ENCODE measurements at places on chromosomes 3 and 15.

DNA sequence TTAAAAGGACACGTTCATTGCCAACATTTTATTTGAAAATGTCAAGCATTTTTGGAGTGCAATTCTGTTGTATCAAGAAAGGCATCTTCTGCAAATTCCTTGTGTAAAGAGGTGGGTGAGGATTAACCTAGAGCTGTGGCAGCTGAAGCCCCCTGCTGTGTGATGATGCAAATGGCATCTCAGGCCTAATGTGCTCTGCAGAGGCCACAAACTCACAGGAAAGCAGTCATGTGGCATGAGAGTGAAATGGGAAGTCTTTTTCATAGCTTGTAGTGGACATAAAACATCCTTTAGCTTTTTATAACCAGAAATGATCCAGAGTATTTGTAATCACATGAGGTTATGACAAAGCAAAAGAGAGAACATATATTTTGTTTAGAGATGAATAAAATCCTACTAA, 6.4 kb downstream of the CADM2 start:
- no peak for DNase-seq

DNA sequence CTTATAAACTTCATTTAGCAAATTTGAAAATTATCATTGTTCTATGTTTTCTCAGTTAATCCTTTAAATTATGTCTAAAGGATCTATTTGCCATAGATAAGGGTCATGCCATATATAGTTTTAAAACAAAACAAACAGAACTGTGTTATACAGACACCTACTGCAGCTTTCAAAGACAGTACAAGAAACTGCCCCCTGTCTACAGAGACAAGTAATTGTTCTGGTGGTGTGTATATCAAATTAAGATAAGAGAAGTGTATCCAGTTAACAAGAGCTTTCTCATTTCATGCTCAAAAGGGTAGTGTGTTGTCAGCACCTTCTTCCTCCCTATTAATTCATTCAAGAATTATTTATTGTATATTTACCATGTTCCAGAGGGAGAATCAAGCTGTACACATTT, 201.2 kb downstream of the FMN1 start:
- no peak for DNase-seq

GRCh38 chr15:72155635-72156616, 37.7 kb downstream of the SENP8 start:
- peak; percentile 47 for DNase-seq

DNA sequence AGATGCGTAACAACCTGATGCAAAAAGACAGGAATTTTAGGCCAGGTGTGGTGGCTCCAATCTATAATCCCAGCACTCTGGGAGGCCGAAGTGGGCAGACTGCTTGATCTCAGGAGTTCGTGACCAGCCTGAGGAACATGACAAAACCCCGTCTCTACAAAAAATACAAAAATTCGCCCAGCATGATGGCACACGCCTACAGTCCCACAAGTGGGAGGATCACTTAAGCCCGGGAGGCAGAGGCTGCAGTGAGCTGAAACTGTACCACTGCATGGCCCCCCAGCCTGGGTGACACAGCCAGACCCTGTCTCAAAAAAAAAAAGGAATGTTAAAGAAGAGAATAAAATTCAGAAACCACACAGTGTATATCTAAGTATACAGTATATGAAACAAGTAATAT, 40.7 kb downstream of the PTPN9 start:
- DNase-seq, result no peak

GRCh38 chr15:27133249-27133648, 162.3 kb downstream of the GABRG3 start:
- no peak for DNase-seq

DNA sequence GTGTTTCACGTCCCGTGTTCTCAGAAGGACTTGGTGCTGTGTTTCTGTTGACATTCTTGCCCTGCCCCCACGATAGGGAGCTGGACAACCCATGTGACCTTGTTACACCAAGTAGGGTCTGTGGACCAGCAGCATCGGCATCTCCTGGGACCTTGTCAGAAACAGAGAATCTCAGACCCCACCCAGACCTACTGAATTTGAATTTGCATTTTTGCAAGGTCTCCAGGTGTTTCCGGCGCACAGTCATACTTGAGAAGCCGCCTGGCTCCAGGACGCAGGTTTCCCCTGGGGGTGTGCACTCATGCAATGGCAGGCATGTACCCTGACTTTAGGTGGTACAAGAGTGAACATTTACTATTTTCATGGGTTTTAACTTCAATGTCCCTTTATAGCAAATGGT, 117.9 kb downstream of the TLE3 start:
- peak; percentile 82 for DNase-seq
